ENCODE measurements at places on chromosomes 3 and 15.
A peak's percentile ranks its signal among the peaks of the same experiment; 100 is the strongest.

DNA sequence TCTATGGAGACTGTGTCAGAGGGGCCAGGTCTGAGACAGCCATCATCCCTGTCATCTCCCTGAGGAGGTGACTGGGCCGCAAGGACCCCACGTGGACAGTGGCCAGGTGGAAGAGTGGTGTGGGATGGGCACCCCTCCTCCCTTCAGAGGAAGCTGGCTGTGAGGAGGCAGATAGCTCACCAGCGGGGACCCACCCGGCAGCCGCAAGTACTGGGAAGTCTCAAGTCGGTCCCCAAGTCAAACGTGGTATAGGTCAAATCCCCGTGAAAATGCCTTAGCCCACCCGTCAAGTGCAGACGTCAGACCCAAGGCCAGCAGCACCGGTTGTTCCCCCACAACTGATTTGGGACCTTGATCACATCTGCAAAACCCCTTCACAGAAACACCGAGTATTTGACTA lies 12.3 kb upstream of the KLF13 start:
- no peak for DNase-seq

- no peak for DNase-seq
Observed at GRCh38 chr3:178456621-178457285, 79.5 kb upstream of the KCNMB2 start.

DNA sequence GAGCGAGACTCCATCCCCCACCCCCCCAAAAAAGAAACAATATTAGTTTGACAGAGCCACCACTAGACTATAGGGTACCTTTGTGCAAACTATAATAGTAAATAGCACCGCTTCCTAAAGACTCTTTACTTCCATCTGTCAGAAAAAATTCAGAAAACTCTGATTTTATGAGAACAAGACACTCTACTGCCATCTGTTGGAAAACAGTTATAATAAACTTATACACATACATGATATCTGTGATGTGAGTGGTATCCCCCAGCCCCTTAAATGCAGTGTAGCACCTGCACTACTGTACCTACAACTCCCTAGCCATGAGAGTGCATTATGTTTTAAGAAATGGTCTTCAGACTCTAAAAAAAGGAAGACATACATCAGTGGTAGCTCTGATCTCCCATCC lies 47.1 kb upstream of the CTDSPL start:
- no peak for DNase-seq

DNA sequence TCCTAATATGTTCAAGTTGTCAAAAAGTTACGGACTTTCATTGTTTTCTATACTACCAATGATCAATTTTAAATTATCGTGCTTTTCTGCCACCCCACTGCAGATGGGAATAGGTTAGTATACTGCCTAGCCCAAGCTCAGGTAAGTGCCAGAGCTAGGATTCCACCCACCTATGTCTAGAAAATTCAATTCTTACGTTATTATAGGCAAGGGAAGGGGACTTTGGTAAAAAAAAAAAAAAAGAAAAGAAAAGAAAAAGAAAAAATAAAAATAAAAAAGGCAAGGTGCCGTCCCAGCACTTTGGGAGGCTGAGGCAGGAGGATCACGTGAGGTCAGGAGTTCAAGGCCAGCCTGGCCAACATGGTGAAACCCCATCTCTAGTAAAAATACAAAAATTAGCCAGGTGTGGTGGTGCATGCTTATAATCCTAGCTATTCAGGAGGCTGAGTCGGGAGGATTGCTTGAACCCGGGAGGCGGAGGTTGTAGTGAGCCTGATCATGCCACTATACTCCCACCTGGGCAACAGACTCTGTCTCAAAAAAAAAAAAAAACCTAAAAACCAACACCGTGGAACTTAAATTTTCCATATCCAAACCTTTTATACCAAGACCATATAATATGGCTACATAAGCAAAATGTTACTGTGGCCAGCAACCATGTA lies 1.3 kb downstream of the RPL22L1 start:
- no peak for DNase-seq

DNA sequence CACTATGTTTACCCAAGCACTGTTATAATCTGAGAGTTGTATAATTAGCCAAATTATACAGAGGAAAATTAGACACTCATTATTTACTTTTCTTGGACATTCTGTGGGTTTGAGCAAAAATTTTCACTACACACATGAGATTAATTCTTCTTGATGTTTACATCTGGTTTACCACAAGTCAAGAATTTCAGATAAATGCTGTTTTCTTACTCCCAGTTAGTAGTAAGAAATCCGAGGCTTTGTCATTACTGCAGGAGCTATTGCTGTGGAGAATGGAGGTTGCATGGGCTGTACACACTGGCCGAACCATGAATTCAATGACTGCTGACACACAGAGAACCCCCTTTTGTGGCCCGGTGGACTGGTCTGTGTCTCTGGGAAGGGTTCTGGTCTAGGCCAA lies 207.7 kb upstream of the CFAP20DC start:
- DNase-seq = no peak

- DNase-seq = no peak
Observed at GRCh38 chr15:33894193-33894592, 74.1 kb upstream of the CHRM5 start.

GRCh38 chr3:111618945-111619344 lies 23.8 kb upstream of the ZBED2 start:
- DNase-seq = no peak

DNA sequence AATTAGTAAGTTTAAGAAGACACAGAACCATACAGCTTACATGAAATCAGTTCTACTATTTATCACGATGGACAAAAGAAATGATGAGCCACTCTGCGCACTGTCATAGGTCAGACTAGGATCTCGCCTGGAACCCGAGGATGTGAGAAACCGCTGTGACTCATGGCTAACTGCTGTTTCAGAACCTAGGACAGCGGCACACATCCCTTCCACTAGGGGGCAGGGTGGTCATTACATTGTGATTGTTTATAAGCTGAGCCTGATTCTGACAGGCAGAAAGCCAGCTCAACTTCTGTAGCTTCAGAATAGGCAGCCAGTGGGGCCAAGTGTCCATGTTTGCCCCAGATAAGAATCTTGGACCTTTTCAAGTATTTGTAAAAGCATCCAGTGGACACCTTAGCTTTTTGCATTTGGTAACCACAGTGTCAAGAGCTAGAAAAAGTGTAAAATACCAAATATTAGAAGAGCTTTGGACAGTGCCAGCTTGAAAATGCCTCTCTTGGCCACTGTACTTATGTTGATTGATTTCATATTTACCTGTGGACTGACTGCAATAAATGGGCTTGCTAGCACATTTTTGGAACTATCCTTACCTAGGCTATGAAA lies 115.8 kb downstream of the KBTBD8 start:
- DNase-seq = peak; percentile 85

GRCh38 chr15:25683911-25684310 lies 179.2 kb downstream of the ATP10A start:
- DNase-seq = no peak

GRCh38 chr3:27670619-27671018 lies 51.5 kb downstream of the EOMES start:
- no peak for DNase-seq

GRCh38 chr3:128359846-128360642 lies 106.6 kb downstream of the DNAJB8 start:
- DNase-seq = no peak

DNA sequence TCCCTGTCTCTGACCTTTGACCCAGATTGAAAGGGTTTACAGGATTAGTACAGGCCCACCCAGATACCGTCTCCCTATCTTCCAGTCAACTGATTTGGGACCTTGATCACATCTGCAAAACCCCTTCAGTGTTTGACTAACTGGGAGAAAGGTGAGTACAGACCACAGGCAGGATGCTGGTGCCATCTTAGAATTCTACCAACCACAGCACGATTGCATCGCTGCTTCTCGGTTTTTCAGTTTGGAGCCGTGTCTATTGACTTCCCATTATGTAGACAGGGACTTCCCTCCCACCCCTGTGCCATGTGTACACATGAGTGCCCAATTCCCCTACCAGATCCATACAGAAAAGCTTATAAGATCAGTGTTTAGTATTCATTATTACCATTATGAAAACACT lies 6.6 kb upstream of the KLF13 start:
- DNase-seq = no peak

DNA sequence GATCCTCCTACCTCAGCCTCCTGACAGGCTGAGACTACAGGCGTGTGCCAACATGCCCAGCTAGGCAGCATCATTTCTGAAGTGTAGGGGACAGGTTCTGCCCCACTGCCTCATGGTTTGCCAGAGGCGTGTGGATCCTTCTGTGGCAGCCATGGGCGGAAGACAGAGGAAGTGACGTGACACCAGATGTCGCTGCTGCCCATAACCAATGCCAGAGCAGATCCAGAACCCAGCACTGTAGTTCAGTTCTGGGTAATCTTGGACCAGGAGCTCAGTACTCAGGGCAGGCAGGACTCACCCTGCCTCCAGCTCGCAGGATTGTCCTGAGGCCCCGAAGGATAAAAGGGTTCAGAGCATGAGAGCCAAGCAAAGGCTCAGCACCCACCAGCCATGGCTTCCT lies 8.2 kb downstream of the RBPMS2 start:
- DNase-seq = no peak

DNA sequence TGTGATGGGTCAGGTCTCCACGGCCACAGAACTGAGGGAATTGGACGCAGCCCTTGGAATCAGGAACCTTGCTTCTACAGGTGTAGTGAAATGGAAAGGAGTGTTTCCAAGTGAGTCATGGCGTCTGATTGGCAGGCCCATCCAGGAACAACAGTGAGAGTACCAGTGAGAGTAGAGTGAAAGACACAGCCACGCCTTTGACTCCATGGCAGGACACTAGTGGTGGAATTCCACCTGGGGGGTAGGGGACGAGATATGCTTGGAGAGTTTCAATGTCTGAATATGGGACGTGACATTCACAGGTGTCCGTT lies 3.0 kb upstream of the SLC28A1 start:
- DNase-seq = no peak

- DNase-seq = no peak
Observed at GRCh38 chr3:190574473-190574872, 60.6 kb downstream of the IL1RAP start.

- DNase-seq = no peak
Observed at GRCh38 chr15:90838544-90838943, 29.8 kb upstream of the FURIN start.

DNA sequence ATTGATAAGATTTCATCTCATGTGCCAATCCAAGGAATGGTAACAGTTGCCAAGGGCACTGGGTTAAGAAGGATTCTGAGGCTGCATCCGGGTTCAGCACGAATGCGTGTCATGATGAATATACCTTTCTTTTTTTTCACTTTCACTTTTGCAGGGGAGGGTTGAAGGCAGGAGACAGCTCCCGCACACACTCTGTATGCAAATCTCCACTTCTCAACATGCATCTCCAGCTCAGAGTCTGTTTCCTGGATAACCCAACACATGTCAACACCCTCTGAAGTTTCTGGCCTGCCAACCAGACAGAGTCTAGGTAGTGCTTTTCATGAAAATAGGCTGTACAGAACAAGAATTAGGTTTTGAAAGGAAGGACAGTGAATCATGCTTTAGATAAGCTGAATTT lies 21.6 kb downstream of the B4GALT4 start:
- no peak for DNase-seq

- no peak for DNase-seq
Observed at GRCh38 chr3:9147215-9147895, 102.1 kb downstream of the SRGAP3 start.

DNA sequence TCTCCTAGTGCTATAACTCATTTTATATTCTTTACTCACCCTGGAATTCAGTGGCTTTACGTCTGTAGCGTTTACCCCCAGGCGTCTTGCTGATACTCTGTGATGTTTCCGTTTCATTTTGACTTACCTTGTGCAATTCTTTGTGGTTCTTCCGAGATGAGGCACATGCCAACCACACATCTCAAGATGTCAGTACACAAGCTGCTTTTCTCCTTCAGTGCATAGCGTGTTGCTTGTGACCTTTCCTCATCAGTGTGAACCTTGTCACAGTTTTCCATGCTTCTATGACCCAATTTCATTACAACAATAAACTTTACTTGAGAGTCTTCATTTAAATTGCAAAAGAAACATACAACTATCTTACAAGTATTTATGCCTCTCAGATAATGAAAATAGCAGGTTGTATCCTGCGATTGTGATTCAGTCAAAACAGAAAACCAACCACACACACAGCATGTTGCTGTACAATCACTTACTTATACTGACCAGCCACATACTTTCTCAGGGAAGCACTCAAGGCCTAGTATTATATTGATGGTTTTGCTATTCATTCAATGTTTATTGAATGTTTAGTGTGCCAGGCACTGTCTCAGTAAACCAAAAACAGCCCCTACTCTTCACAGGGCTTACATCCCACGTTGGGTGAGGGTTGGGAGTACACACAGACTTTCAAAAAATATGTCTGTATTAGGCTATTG lies 4.6 kb upstream of the TBL1XR1 start:
- DNase-seq = no peak

- no peak for DNase-seq
Observed at GRCh38 chr15:64568765-64569164, 108.4 kb downstream of the ZNF609 start.

DNA sequence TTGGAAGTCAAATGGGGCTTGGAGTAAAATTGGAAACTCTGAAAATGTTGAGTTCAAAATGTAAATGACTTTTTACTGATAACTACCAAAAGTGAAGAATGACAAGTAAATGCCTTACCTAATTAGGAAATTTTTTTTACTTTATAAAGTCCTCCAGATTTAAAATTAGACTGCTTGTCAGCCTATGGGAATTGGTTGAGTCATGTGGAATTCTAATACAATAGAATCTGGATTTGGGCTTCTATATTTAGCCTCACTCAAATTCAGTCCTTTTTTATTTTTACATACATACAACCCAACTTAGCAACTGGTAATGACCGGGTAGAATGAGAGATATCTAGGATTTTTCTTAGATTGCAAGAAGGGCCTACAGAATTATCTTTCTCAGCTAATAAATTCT lies 158.9 kb upstream of the CADPS start:
- DNase-seq = no peak

GRCh38 chr3:129305592-129306091 lies 27.0 kb downstream of the HMCES start:
- peak; percentile 92 for DNase-seq

GRCh38 chr3:48468329-48468731 lies 21.8 kb downstream of the ATRIP start:
- no peak for DNase-seq

GRCh38 chr15:79523266-79523665 lies 91.1 kb downstream of the MINAR1 start:
- DNase-seq = no peak

GRCh38 chr15:50355619-50355905 lies 564 bp upstream of the GABPB1 start:
- no peak for DNase-seq

DNA sequence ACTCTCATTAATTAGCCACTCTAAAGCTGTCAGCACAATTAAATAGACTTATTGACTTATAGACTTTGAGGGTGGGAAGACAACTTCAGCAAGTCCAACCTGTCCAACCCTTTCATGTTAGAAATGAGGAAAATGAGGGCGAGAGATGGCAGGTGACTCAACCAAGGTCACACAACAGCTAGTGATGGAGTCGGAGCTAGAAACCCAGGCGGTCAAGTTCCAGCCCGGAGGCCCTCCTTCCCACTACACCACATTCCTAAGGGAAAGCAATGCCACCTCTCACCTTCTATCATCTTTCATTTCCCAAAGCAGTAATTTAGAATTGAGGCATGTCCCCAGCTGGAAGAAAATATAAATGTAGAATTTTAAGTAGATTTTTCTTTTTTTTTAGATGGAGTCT lies 28.7 kb downstream of the SEMA5B start:
- no peak for DNase-seq

All from left hindlimb (tissue), 1 donor.